HS-27A (cell line): ENCODE measurements at places on chromosomes 12 and 14.

DNA sequence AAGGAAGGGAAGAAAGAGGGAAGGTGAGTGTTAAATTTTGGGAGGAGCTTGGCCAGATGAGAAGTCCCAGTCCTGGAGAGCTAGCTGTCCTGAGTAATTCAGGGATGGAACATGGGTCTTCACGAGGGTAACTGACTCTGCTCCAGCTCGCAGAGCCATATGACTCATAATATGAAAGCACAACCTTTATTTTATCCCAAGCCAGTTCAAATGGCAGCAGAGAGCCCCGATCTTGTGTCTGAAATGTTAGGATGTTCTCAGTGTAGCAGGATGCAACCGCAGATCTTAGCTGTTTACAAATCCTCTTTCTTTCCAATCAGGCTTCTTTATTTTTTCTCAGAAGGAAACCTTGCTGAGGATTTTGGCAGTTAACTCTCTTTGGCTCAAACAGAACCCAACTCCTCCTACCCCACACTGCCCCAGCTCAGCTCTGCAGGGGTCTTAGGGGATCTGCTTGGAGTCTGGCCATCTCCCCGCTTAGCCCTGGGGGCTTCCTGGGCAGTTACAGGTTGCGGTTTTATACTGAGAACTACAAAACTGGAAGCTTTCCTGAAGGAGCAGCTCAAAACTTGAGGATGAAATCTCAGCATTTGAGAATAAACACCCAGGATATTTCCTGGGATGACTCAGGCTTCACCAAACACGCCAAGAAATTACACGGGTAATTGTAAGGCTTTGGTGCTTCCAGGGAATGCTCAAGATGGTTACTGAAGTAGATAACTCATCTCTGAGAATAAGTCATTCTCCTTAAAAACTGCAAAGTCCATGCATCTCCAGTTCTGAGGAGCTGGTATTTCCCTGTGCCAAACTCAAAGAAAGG, 92.5 kb downstream of the VCPKMT start:
- no peak for DNase-seq

- DNase-seq = no peak
Observed at GRCh38 chr12:19808371-19808770, 369.1 kb downstream of the AEBP2 start.

DNA sequence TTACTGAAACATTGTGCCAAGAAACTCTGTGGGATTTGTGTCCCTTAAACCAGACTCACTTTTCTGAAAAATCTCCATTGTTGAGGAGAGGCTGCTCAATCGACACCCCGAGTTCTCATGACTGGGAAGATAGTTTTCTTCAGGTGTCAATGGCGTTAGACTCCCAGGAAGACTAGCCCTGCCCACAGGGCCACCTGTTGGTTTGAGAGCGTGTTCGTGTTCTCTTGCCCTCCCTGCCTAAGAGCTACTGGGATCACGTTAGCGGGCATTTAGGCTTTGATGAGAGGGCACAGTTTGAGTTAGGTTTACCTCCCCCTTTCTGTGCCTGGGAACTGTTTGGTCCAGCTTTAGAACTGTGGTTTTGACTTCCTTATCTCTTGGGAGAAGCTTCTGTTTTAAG, 10.7 kb upstream of the UNC119B start:
- DNase-seq = no peak

GRCh38 chr12:14936224-14936861, 2.0 kb downstream of the ERP27 start:
- no peak for DNase-seq

DNA sequence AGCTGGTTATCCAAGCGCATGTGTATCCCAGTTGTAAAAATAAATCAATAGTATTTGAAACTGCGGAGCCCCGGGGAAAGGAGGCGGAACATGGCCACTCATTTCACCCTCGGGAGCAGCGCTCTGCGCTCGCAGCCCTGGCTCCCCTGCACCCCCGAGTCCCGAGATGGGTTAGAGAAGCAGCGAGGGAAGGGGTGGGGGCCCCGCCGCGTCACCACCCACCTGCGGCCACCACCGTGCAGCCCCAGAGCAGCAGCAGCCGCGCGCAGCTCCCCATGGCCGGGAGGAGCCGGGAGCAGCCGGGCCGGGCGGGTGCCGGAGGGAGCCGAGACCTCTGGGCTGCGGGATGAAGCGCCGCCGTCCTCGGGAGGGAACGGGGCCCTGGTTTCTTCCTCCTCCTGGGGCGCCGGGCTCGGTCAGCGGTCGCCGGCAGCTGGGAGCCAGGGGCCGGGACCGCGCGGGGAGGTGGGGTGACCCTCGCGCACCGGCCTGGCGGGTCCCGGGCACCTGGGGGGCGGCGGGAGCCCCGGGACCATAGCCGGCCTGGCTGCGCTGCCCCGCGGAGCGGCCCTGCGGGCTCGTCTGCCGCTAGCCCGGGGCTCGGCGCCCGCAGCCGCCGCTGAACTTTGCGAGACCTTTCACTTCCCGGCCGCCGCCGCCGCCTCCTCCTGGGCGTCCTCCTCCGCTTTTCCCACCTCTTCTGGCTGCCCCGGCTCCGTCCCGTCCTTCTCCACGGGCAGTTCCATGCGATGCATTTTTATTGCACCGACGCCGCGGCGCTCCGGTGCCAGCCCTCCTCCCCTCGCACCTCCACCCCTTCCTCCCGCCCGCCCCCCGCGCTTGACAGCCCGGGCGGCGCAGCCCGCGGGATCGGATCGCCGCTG, at the start of gene NTN4:
TSS of gene NTN4 (minus strand) at position 732 of the 884 bp plus-strand sequence. CDS start at position 277, 455 bp downstream.
- DNase-seq = no peak

DNA sequence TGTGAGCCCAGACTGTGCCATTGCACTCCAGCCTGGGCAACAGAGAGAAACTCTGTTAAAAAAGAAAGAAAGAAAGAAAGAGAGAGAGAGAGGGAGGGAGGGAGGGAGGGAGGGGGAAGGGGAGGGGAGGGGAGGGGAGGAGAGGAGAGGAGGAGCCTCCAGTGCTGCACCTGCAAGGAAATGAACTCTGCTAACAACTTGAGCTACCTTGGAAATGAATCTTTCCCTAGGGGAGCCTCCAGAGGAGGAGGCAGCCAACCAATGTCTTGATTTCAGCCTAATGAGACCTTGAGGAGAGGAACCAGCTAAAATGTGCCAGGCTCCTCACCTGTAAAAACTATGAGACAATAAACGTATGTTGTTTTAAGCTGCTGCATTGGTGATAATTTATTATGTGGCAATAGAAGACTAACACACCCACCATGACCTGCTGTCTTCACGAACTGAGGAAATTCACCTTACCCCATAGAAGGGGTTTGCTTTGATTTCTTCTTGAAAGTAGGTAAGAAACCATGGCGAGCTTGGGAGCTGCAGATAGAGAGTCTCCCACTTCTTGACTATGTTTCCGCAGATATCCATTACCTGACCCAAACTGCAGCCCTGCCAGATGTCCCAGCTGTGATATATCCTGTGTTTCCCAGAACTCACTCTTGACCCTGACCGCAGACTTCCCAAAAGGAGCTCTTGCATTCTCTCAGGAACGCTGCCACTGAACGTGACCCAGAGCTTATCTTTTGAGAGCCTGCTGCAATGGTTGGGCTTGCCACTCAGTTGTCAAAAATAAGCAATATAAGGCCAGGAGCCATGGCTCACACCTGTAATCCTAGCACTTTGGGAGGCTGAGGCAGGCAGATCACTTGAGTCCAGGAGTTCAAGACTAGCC, 31.5 kb upstream of the TMPO start:
- no peak for DNase-seq
